Activated CD4-positive, alpha-beta T cell treated with anti-CD3 and anti-CD28 coated beads, Interleukin-2, amount 50 U/mL, for 16 hours (primary cell): ENCODE measurements at places on chromosomes 1 and 21.
A peak's percentile ranks its signal among the peaks of the same experiment; 100 is the strongest.

GRCh38 chr1:185375583-185375982, 58.5 kb upstream of the IVNS1ABP start:
- DNase-seq = no peak

- no peak for DNase-seq
Observed at GRCh38 chr1:43510621-43511020, 20.1 kb upstream of the PTPRF start.

- no peak for DNase-seq
Observed at GRCh38 chr1:223033658-223034057, 109.4 kb downstream of the TLR5 start.

DNA sequence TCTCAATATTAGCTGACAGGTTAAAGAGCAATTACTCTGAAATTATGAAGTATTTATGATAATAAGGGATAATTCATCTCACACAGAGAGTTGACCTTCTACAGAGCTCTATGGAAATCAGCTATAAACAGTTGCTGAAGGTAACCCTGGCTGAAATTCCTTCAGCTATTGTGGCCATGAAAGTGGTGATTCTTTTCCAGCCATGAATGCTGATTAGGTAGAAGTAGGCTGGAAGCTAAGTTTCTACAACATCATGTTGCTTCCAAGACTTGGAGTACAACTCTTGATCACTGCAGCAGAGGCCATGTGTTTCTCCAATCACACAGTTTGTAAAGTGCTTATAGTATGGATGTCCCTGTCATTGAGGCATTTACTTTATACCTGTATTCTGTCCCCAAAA, 2128.9 kb downstream of the MRPL39 start:
- DNase-seq = no peak

DNA sequence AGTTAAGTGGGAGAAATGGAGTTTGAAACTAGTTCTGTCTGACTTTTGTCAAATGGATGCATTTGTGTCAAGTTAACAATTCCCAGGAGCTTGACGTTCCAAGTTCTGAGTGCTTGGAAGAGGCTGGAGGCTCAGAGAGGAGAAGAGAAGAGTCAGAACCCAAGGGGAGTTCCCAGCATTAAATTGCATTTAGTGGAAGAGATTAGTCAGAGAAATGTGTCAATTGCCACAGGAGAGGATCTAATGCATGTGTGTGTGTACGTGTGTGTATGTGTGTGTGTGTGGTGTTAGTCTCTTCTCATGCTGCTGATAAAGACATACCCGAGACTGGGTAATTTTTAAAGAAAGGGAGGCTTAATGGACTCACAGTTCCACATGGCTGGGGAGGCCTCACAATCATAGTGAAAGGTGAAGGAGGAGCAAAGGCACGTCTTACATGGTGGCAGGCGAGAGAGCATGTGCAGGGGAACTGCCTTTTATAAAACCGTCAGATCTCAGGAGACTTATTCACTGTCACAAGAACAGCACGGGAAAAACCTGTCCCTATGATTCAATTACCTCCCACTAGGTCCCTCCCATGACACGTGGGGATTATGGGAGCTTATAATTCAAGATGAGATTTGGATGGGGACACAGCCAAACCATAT, 101.5 kb upstream of the TMEM51 start:
- DNase-seq = no peak

DNA sequence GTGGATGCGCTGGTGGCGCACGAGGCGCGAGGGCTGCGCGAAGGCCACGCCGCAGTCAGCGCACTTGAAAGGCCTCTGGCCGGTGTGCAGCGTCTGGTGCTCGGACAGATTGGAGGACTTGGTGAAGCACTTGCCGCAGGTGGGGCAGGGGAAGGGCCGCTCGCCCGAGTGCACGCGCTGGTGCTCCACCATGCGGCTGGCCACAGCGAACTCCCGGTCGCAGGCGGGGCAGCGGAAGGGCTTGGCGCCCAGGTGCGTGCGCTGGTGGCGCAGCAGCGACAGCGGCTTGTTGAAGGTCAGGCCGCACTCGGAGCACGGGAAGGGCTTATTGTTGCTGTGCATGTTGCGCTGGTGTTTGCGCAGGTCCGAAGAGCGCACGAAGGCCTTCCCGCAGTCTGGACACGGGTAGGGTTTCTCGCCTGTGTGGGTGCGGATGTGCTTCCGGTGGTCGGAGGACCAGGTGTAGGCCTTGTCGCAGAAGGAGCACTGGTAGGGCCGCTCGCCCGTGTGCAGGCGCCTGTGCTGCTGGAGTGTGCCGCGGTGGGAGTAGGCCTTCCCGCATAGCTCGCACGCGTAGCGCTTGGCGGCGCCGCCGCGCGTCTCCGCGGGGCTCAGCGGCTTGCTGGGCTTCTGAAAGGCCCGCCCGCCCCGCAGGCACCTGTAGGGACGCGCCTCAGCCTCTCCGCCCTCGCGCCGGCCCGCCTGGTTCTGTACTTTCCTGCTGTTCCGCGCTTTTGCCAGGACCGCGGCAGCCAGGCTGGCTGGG, 4.7 kb downstream of the ZNF648 start:
- no peak for DNase-seq

DNA sequence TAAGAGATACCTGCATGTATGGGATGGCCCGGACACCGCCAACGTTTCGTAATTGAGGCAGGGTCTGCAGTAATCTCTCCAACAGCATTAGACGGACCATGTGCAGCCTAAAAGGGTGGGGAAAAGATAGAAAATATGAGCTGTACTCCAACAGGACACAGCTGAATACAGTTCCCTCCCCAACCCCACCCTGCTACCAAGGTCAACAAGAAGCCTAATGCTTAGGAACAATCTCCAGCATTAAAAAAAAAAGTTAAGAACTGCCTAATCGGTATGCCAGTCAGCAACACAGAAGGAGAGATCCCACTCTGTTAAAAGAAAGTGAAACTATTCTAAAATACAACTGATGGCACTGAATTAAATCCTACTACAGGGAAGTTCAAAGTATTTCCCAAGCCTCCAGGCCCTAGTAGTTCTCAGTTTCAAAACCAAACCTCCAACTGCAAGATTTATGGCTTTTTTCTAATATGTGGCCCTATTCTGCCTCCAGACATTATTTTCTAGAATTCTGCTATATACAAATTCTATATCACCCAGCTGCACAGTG, 81.0 kb downstream of the UBR4 start:
- DNase-seq = no peak

DNA sequence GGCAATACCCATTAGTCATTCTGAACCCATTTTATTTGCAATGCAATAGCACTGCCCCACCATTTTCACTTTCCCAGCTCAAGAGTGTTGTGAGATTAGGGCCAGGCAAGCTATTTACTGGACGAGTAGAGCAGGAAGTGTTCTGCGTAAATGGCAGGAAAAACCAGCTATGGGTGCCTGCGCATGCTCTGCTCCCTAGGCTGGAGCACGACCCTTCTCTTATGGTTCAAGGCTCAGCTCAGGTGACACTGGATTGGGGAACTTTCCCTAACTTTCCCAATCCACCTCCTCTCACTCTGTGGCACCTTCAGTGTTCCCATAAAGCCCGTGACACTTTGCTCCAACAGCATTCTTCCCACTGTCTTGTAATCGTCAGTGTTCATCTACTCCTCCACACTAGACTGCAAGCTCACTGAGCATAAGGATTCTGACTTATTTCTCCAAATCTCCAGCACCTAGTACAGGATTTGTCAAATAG, 3.6 kb upstream of the MAN1A2 start:
- peak; percentile 71 for DNase-seq

- no peak for DNase-seq
Observed at GRCh38 chr1:196423612-196424011, 184.6 kb downstream of the KCNT2 start.

GRCh38 chr1:8302081-8302956, 15.6 kb upstream of the SLC45A1 start:
- DNase-seq = no peak

DNA sequence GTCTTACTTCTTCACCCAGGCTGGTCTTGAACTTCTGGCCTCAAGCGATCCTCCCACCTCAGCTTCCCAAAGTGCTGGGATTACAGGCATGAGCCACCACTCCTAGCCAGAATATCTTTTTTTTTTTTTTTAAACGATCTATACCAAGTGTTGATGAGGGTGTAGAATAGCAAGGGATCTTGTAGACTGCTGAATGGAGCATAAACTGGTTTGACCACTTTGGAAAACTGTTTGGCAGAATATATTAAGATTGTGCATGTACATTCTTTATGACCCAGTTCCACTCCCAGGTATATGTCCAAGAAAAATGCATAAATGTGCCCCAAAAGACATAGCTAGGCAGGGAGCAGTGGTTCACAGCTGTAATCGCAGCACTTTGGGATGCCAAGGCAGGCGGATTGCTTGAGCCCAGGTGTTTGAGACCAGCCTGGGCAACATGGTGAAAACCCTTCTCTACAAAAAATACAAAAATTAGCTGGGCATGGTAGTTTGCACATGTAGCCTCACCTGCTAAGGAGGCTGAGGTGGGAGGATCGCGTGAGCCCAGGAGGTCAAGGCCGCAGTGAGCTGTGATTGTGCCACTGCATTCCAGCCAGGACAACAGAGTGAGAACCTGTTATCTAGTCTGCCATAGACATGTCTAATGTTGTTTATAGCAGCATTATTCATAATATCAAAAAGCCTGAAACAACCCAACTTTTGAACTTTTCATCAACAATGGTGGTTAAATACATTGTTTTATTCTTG, 184.0 kb downstream of the VPS13D start:
- DNase-seq = no peak

DNA sequence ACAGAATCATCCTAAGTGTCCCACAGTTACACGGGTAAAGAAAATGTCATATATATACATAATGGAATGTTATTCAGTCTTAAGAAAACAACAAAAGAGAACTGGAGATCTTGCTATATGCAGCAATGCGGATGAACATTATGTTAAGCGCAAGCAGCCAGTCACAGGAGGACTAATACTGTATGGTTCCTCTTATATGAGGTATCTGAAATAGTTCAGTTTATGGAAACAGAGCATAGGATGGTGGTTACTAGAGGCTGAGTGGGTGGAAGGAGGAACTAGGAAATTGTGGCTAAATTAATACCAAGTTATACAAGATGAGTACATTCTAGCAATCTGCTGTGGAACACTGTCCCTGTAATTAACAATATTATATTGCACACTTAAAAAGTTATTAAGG, 834.3 kb downstream of the KCNT2 start:
- no peak for DNase-seq

DNA sequence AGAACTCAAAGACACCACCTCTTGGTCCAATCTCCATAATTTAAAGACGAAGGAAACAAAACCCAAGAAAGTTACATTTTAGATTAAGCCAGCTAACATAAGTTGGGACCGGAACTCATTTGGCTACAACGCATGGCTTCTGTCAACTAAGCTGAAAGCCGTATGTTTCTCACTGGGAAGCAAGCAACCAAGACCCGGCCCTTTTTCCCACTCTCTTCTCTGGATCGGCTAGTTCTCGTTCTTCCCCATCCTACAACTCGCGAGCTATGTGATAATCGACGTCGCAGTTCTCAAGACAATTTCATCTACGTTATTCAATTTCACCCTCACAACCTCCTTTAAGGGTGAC, 601 bp downstream of the CCT8 start:
- peak; percentile 9 for DNase-seq

DNA sequence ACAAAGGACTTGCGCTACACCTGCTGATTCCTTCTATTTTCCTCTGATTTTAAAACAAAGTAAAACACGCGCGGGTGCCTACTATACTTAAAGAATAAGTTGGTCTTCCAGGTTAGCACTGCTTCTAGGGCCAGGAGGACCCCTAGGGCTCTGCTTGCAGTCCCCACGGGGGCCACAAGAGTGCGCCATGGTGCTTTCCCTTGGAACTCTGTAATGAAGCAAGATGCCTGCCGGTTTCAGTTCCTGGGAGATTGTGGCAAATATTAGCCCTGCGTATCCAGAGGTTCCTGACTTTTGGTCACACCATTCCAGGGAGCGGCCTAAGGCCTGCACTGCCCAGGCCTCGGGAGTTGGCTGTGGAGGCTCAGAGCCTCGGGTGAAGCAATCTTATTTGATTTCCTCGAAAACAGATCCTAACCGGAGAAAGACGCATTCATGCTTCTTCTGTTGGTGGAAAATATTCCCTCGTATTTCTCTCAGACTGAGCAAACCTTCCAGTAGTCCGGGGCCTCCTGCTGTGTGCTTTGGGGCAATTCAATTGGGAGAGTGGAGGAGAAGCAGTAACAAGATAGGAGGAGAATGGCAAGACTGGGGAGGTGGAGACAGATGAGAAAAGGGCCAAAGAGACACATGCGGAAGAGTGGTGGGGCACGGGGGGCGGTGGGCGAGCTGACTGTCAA, 25.3 kb downstream of the ADAM30 start:
- peak; percentile 67 for DNase-seq

- DNase-seq = no peak
Observed at GRCh38 chr21:40846587-40847411, at the start of gene DSCAM. DSCAM (minus strand) TSS chr21:40847158; CDS start chr21:40846661, 497 bp downstream.

DNA sequence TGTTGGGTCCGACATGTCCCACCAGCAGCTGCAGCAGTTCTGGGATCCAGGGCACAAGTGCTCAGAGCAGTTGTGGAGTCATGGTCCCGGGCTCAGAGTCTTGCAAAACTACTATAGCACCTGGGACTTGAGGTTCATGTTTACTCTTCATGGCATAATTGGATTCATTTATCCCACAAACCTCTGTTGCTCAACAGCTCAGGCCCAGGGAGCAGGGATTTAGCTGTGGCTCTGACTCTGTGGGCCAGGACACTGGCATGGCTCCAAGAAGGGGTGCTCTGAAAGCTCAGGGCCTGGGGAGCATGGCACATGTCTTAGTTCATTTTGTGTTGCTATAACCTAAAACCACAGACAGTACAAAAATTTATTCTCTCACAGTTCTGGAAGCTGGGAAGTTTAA, 626.7 kb upstream of the ADGRL2 start:
- DNase-seq = no peak

GRCh38 chr1:183954496-183954895, 83.0 kb downstream of the COLGALT2 start:
- DNase-seq = no peak

DNA sequence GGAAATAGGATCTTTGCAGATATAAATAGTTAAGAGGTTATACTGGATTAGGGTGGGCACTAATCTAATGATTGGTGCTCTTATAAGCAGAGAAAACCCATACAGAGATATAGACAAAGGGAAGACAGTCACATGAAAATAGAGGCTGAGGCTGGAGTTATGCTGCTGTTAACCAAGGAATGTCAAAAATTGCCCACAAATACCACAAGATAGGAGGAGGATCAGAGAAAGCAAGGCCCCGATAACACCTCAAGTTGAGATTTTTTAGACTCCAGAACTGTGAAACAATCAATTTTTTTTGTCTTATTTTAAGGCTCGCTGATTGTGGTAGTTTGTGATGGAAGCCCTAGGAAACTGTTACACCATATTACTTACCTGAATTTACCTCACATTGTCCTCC, 513.2 kb downstream of the COL11A1 start:
- DNase-seq = no peak

GRCh38 chr1:1026599-1027413, 6.9 kb downstream of the AGRN start:
- DNase-seq = no peak

GRCh38 chr1:8976338-8976737, 30.7 kb downstream of the CA6 start:
- DNase-seq = no peak

GRCh38 chr21:39489380-39489924, 37.7 kb downstream of the SH3BGR start:
- DNase-seq = no peak

- no peak for DNase-seq
Observed at GRCh38 chr1:2074944-2075740, 24.9 kb downstream of the PRKCZ start.

GRCh38 chr1:232292239-232292638, 337.7 kb downstream of the SIPA1L2 start:
- no peak for DNase-seq
